ENCODE measurements at places on chromosomes 11 and 22.

GRCh38 chr22:36298118-36298517, 45.2 kb downstream of the APOL1 start:
- DNase-seq: no peak

DNA sequence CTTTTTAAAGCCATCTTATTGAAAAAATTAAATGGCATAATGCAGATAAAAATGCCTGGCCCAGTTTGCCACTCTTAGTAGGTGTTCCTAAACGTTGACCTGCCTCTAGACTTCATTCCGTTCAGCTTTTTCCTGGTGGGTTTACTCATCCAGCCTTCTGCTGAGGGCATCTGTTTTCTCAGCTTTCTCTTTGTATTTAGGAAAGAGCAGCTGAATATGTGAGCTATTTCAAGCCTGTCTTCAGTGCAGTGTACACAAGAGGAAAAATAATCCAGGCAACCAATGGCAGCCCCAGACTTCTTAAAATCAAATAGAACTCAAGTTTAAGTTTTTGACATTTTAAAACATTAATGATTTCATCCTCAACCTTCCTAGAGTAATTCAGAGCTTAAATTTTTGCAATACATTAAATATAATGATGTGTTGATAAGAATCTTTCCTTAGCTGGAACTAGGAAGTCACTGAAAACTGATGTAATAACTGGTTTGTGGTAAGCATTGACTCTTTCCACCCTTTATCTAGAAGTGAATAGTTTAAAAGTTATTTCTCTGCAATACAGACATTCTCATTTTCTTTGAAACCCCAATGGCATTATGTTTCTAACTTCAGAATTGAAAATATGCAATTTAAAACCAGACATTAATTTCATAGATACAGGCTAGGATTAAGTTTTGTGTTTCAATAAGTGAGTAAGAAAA, 165.4 kb downstream of the AASDHPPT start:
- no peak for DNase-seq

- DNase-seq: no peak
Observed at GRCh38 chr11:40099426-40100161, 1359.9 kb downstream of the LRRC4C start.

DNA sequence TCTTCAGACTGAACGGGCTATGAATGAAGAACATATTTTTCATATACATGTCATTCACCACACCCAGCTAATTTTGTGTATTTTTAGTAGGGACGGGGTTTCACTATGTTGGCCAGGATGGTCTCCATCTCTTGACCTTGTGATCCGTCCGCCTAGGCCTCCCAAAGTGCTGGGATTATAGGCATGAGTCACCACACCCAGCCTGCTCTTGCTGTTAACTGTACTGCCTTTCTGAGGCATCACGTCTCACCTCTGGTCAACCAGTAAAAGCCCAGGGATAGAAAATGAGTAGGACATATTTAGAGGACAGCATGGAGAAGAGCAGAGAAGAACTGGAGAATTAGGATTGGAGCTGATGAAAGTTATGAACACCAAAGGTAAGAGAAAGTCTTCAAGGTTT, 55.6 kb downstream of the APOL3 start:
- no peak for DNase-seq

DNA sequence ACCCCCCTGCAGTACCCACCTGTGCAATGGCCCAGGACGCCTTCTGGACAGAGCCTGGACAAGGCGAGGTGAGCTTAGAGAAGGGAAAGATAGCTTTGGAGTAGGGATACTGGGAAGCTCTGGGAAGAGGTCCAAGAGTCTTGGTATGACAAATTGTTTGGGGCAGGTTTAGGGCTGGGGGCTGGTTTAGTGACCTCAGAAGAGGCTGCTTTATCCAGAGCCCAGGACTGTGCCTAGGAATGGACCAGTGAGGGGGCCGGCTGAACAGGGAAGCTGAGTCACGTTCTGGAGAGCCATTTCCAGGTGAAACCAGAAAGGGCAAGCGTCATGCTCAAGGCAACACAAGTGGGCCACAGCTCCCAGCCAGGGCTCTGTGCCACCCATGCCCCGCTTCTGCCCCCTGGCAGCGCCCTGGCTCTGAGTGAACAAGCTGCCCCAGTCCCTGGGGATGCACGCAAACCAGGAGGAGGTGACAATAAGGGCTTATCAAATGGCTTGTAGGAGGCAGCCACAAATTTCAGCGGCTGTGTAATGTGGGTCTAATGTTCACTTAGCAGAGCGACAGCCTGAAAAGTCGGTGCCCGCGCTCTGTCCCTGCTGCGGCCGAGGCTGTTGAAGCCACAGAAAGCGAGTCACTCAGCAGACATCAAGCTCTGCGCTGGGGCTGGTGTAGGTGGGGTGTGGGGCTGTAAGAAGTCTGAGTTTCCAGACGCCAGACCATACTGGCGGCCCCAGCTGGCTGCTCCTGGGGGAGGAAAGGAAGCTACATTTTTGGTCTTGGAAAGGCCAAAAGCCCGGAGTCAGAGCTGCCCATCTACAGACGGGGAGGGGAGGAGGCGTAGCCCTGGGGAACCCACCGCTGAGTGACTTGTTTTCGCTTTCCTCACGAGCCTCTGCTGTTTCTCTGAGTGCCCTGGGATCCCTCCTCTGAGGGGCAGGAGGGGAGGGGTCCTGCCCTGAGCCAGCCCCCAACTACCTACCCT, 18.3 kb upstream of the SYT7 start:
- no peak for DNase-seq

- DNase-seq: no peak
Observed at GRCh38 chr22:19525116-19525660, 978 bp upstream of the CLDN5 start.

- DNase-seq: no peak
Observed at GRCh38 chr22:25884121-25884520, 142.1 kb downstream of the MYO18B start.

- no peak for DNase-seq
Observed at GRCh38 chr11:2569321-2569721, 124.5 kb downstream of the KCNQ1 start.

DNA sequence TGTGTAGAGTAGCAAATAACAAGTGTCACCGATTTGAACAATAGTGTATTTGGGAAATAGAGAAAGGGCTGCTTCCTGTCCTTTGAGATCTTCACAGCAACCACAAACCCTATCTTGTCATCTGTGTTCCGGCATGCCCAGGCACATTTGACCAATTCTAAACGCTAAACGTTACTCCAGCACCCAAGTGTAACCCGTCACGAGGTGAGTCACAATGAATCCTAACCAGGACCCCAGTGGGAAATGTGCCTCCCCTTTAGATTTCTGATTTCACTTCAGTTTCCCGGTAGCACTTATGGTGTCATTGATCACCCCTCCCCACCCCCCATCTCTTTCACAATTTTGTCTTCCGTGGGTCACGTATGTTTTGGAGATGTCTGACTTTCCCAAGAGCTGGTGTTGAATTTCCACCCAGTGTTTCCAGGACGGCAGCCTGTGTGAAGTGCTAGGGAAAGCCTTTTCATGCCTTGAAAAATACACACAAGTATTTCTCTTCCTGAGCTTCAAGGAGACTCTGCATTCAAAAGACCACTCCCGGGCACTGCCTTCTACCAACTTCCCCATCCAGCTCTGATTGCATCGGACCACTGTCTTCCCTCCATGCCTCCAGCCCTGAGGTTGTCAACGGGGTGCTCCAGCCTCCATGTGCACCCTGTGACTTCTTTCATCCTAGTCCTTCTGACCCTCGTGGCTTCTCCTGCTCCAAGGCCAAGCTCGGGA, 10.5 kb upstream of the C11orf24 start:
- no peak for DNase-seq

- DNase-seq: peak; percentile 33
Observed at GRCh38 chr11:134150195-134150903, 73.4 kb downstream of the NCAPD3 start.

- no peak for DNase-seq
Observed at GRCh38 chr22:35664955-35665587, 16.8 kb downstream of the APOL6 start.

DNA sequence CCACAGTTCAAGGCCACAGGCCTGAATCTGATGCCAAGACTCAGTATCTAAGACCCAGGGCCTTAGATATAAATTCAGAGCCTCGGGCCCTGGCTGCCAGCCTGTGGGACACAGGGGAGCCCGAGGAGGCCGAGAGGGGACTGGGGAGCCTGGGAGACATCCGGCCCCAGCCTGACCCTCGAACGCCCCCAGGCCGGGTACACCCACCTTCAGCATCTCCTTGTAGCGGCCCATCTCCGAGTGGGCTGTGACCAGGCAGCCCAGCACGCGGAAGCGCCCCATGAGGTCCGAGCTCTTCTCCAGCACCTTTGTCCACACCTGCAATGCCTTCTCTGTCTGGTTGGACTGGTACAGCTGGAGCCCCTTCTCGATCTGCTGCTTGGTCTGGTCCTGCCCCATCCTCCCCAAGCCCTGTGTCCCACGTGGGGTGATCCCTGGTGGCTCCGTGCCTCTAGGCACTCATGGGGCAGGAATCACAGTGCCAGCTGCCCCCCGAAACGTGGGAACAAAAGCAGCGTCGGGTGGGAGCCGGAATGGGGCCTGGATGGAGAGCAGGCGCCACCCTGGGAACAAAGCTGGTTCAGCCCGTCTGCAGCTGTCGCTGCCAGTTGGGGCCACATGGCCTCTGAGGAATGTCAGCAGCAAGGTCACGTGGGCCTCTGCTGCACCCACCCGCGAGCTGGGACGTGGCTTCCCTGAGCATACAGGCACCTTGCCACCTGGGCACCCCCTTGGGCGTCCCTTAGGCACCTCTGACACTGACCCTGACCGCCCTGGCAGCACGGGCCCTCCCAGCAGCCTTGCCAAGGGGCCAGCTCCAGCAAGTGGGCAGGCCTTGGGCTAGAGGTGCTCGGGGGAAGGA, at the start of gene RAPSN:
RAPSN (minus strand) TSS at position 571 of the 862 bp plus-strand sequence; CDS start at position 399, 172 bp downstream.
- no peak for DNase-seq

DNA sequence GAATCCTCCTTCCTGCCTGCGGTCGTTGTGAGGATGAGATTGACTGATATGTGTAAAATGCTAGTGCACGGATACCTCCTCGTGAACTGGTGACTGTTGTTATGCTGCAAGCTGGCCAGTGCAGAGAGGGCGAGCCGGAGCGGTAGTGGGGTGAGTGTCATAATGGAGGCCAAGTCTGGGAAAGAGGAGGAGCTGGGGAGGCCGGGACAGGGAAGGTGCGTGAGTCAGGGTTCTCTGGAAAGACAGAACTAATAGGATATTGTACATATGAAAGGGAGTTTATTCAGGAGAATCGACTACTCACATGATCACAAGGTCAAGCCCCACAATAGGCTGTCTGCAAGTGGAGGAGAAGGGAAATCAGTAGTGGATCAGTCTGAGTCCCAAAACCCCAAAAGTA, 56.8 kb upstream of the FADD start:
- DNase-seq: no peak

GRCh38 chr11:65663639-65664200, 1.0 kb upstream of the RELA start:
- peak; percentile 72 for DNase-seq

DNA sequence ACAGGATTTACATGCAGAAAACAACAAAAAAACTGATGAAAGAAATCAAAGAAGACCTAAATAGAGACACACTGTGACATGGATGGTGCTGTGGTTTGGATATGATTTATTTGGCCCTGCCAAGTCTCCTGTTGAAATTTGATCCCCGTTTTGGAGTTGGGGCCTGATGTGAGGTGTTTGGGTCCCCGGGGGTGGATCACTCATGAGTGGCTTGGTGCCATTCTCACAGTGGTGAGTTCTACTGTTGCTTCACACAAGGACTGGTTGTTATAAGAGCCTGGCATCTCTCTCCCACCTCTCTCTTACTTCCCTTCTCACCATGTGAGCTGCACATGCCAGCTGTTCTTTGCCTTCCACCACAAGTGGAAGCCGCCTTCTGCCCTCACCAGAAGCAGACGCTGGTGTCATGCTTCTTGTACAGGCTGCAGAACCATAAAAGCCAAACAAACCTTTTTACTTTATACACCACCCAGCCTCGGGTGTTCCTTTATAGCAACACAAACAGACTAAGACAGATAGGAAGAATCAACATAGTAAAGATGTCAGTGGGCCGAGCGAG, 7.8 kb upstream of the RTL6 start:
- no peak for DNase-seq

DNA sequence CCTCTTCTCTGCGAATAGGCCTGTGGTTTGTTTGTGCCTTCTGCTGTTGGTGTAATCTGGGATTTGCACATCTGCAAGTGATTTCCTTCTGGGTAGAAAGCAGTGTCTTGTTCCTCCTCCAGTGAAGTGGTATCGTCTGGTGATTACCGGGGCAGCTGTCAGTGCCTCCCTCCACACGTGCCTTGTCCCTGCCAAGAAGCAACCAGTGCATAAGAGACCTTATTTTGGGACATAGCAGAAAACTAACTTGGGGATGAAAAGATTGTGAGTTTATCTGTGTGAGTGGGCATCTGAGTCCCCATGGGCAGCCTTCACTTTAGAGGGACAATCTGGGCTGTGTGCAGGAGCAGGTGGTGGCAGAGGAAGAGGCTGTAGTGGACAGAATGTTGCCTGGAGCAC, 71.5 kb upstream of the SORL1-AS1 start:
- no peak for DNase-seq

DNA sequence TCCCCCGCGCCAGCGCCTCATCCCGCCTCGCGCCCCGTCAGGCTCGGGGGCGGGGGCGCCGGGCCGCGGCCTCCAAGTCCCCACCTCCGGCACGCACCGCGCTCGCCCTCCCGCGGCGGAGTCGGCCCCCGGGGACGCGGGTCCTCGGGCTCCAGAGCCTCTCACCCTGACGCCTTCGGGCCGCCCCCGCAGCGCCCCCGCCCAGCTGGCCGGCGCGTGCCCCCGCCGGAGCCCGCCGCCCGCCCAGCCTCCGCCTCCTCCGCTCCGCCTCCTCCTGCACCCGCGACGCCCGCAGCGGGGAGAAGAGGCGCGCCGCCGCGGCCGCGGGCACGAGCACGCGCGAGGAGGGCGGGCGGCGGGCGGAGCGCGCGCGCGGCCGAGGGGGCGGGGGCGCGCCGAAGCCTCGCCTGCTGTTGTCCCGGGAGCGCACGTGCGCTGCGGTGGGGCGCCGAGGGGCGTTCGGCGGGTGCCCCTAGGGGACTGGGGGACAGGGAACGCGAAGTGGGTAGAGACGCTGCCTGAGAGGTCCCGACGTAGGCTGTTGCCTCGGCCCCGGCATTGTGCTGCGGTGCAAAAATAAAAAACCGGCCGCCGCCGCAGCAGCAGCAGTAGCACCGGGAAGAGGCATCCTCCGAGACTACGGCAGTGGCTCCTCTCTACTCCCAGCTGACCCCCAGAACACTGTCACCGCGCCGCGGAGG, 87.4 kb upstream of the ARHGAP32 start:
- DNase-seq: peak; percentile 82

DNA sequence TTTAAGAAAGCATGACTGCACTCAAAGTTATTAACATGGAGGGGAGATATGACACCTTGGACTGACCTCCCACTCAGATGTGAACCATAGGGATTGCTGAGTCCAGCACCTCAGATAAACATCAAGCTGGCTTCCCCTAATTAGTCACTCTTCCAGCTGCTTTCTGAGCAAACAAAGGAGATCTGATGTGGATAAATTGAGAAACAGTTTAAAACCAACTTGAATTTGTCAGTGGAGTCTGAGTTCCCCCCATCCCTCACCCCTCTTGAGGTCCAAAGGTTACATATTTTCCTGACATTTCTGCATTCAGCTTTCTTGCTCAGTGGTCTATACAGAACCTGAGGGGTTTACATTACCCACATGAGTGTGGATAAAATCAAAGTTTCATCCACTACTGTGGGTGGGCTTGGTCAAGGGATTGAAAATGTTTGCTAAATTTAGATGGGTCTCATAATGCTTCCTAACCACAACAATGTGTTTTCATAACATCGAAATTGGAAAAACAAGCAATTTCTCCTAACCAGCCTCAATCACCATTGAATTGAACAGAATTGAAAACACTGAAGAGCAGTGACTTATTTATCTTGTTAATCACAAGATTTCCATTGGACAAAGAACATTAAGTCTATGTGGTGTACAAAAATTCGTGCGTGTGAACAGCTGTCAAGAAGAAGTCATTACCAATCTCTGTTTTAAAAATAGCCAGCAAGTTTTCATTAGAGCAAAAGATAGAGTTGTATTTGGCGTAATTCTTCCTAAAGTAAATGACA, 292.3 kb downstream of the METTL15 start:
- DNase-seq: no peak
